Vagina (tissue), 2 donors: ENCODE measurements at places on chromosomes 16 and 17.

- DNase-seq, result no peak
These were observed 1.4 kb upstream of the CYB561 start for GRCh38 chr17:63447471-63448009.

DNA sequence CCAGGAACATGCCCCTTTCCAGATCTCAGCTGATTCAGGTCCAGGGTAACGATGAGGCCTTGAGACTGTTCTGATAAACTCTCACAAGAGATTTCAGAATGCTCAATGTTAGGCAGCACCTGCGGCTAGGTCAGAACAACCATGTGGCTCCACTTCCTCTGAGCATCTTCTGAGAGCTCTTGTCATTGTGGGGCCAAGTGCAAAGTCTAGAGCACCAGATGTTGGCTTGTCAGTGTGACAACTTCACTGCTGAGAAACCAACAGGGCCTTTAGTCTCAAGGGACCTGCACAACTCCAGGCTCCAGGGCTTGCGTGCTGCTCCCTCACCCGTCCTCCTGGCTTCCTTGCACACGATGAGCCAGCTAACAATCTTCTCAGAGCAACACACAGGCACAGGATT lies 29.0 kb downstream of the FCSK start:
- DNase-seq, result no peak

GRCh38 chr17:48539177-48539576 lies 5.7 kb downstream of the HOXB2 start:
- DNase-seq, result no peak

- no peak for DNase-seq
These were observed 17.3 kb downstream of the XYLT1 start for GRCh38 chr16:17453364-17454038.

- DNase-seq, result no peak
These were observed 28.3 kb upstream of the SLC38A10 start for GRCh38 chr17:81323411-81323868.

DNA sequence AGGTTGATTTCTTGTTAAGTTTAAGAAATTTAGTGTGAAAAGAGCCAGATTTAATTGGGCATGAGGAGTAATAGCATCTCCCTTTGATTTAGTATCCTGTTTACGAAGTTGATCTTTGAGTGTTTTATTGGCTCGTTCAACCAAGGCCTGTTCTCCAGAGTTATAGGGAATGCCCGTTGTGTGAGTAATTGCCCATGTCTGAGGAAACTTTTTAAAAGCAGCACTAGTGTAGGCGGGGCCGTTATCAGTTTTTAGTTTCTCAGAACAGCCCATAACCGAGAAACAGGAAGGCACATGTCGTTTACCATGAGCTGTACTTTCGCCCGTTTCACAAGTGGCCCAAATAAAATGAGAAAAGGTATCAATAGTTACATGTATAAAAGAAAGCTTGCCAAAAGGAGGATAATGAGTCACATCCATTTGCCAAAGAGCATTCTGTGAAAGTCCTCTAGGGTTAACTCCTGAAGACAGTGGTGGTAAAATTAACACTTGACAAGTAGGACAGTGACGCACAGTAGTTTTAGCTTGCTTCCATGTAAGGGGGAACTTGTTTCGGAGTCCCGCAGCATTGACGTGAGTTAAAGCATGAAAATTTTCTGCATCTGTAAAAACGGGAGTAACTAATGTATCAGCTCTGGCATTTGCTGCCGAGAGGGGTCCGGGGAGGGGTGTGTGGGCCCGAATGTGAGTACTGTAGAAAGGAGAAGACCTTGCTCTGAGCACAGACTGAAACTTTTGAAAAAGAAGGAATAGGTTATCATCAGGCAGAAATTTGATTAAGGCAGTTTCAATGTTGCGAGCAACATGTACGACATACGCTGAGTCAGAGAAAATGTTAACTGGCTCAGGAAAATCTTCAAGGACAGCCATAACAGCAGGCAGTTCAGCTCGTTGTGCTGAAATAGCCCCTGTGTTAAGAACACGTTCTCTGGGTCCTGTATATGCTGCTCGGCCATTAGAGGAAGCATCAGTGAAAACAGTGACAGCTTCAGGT lies 18.5 kb upstream of the KCTD5 start:
- DNase-seq, result no peak

DNA sequence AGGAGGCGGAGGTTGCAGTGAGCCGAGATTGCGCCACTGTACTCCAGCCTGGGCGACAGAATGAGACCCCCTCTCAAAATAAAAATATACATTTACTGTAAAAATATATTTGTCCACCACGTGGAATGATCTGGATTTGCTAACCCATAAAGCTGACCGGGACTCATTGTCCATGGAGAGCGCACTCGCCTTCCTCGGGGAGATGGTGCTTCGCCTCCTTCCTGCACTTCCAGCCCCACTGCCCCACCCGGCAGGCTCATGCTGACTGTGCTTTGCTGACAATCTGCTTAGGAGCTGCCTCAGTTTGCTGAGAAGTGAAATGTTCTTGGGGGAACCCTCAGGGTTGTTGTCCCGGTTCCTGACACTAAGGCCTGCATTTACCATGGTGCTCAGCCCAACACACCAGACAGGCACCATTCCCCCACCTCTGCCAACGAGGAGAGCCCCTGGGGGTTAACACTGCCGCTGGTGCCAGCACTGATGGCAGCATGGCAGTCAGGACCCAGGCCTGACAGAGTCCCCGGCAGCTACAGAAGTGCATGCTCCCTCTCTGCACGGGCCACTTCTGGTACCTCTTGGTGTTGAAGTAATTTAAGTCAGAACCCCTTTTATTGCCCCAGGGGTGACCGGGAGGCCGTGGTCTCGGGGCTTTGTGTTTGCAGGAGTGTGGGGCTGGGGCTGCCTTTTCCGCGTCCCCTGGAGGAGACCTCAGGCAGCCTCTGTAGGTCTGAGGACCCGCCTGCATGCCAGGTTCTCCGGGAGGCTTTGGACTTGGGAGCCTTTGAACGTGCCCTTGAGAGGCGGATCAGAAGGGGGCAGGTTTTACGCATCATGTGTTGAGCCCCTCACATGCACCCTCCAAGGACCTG lies 2.5 kb downstream of the NUBP2 start:
- DNase-seq, result no peak

- no peak for DNase-seq
These were observed 230.7 kb downstream of the MAF start for GRCh38 chr16:79369796-79370195.
